A549 treated with AZD2906 at 1 μM for 4 hours (cell line): ENCODE measurements at places on chromosomes 3 and 15. TPM values are rescaled to one million over a fixed set of nuclear protein-coding genes. Genes with fewer than 3 reads are reported as not detected.

ZWILCH gene
- total RNA-seq: 31.1 to 36.6 TPM (median 33.8 TPM) in 5 replicates

C3orf38 gene
- total RNA-seq: 15.9 to 21.7 TPM (median 17.0 TPM) in 5 replicates

B3GALNT1 gene
- 0.17 to 0.39 TPM (median 0.22 TPM) in 5 replicates for total RNA-seq

SLC22A13 gene
- total RNA-seq: 0.06 to 0.14 TPM (median 0.09 TPM) in 4 of 5 replicates, not detected in the other

SQOR gene
- 73.5 to 77.0 TPM (median 74.7 TPM) in 5 replicates for total RNA-seq

GOLGA6A gene
- total RNA-seq: 0.07 to 0.15 TPM (median 0.11 TPM) in 5 replicates

CPNE9 gene
- 0.08 to 0.29 TPM (median 0.15 TPM) in 5 replicates for total RNA-seq

BCHE gene
- 0.63 to 1.1 TPM (median 0.85 TPM) in 5 replicates for total RNA-seq

ACAN gene
- total RNA-seq: 0.66 to 1.4 TPM (median 0.94 TPM) in 5 replicates
